NCI-H774 (cell line): ENCODE measurements at places on chromosomes 3 and 15.

GRCh38 chr3:55868347-55868746 lies 381.2 kb upstream of the WNT5A start:
- DNase-seq: no peak

DNA sequence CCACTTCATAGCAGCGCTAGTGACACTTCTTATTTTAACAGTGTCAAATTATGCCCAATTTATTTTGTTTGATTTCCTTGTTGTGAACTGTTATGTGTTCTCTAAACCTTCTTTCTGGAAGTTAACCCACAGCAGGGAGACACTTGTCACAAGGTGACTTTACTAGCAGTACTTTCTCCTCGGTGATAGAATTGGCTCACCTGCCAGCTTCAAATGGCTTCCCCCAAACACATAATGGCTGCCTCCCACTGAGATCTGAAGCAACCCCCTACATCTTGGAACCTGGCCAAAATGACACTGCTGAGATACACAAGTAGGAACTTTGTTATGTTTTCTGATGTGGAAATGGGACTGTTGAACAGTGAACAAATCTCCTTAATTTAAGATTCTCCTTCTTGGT lies 238.8 kb upstream of the DPH6 start:
- peak; percentile 60 for DNase-seq

- no peak for DNase-seq
Observed at GRCh38 chr15:100464256-100464655, 64.5 kb downstream of the CERS3 start.

DNA sequence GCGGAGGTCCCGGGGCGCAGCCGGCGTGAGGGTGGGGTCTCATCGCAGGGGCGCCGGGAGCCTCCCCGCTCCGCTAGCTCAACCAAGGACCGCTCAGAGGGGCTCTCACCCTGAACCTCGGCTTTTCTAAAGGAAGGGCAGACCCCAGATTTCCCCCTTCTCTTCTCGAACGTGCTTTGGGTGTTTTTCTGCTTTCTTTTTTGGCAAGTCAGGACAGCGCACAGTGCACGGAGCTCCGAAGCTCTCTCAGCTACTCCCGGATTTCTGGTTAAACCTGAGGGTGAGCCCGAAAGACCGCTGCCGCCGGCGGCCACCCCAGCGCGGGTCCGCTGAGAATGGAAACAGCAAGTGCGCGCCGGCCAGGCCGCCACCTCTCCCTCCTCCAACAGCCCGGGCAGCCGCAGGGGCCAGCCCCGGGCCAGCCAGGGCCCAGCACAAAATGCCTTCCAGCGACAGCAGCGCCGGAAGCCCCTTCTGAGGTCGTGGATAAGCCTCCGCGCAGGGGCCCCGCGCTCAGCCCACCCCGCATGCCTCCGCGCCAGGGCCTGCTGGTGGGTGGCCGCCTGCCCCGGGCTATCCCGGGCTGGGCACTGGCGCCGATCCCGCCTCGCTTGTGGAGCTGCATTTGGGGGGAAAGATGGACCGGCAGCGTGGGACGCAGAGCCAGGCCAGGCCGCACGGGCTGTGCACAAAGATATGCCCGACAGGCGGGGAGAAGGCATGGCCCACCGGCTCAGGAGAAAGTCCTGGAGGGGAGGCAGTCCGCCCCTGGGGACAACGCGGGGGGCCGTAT lies 8.2 kb upstream of the OCA2 start:
- no peak for DNase-seq

GRCh38 chr3:45786801-45787495 lies 9.4 kb downstream of the SLC6A20 start:
- peak; percentile 44 for DNase-seq

DNA sequence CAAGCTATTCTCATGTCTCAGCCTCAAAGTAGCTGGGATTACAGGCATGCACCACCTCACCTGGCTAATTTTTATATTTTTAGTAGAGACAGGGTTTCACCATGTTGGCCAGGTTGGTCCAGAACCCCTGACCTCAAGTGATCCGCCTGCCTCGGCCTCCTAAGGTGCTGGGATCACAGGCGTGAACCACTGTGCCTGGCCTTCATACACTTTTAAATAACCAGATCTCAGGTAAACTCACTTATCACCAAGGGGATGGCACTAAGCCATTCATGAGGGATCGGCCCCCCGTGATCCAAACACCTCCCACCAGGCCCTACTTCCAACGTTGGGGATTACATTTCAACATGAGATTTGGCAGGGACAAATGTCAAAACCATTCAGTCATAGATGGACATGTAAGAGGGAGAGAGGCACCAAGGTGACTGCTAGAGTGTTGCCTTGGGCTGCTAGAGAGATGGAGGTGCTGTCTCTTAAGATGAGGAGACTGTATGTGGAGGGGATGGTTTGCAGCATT lies 13.3 kb upstream of the DOCK3 start:
- no peak for DNase-seq

- DNase-seq: no peak
Observed at GRCh38 chr3:167095976-167096375, 284.1 kb downstream of the ZBBX start.

GRCh38 chr15:61227269-61227949 lies 1.7 kb downstream of the RORA start:
- no peak for DNase-seq

DNA sequence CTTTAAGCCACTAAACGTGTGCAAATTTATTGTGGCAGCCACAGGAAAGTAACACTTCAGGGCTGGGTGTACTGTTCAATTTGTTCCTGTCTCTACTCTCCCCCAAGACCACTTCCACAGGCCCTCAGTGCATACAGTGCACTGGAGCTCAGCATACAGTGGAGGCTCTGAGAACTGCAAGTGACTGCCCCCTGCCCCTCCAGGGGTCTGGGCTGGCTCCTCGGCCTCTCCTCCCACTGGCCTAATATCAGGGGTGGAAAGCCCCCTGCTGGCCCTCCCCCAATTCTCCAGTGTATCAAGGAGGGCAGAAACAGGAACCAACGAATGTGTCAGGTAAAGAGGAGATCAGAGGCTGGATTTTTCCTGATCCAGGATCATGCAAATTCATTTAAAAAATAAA lies 19.9 kb upstream of the HEG1 start:
- no peak for DNase-seq

DNA sequence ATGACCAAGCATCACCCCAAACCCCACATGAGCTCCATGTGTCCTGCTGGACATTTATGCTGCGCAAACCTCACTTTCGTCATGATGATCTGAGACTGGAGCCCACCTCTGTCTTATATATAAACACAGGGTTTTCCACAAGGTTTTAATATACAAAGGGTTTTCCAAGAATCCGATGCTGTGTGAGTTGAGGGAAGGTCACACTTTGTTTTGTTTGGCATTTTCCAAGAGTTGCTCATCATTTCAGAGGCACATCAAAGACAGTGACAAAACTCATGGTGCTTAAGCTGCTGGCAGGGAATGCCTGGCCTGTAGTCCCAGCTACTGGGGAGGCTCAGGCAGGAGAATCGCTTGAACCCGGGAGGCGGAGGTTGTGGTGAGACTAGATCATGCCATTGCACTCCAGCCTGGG lies 20.0 kb downstream of the EFCC1 start:
- DNase-seq: no peak

GRCh38 chr15:94193906-94194305 lies 37.5 kb upstream of the MCTP2 start:
- DNase-seq: no peak

- no peak for DNase-seq
Observed at GRCh38 chr3:47950453-47951169, 65.6 kb downstream of the MAP4 start.

DNA sequence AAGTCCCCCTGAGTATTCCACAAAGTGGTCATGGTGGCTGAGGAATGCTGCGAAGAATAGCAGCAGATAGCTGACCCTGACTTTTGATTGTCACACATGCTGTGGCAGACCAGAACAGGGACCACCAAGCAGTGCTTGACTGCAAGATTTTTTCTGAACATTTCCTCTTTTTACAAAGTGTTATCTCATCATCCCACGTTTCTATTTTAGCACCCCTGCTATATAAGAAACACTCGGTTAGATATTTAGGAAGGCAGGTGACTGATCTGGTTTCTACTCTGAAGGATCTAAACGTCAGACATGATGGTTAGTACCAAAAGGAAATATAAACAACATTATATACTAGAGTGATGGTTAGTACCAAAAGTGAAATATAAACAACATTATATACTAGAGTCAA lies 9.1 kb downstream of the SLC25A26 start:
- no peak for DNase-seq

- DNase-seq: no peak
Observed at GRCh38 chr3:184884359-184885017, 72.5 kb downstream of the VPS8 start.

- DNase-seq: peak; percentile 80
Observed at GRCh38 chr3:182713743-182714517, 79.4 kb upstream of the ATP11B start.

GRCh38 chr15:67685008-67685599 lies 140.2 kb upstream of the SKOR1 start:
- peak; percentile 8 for DNase-seq

DNA sequence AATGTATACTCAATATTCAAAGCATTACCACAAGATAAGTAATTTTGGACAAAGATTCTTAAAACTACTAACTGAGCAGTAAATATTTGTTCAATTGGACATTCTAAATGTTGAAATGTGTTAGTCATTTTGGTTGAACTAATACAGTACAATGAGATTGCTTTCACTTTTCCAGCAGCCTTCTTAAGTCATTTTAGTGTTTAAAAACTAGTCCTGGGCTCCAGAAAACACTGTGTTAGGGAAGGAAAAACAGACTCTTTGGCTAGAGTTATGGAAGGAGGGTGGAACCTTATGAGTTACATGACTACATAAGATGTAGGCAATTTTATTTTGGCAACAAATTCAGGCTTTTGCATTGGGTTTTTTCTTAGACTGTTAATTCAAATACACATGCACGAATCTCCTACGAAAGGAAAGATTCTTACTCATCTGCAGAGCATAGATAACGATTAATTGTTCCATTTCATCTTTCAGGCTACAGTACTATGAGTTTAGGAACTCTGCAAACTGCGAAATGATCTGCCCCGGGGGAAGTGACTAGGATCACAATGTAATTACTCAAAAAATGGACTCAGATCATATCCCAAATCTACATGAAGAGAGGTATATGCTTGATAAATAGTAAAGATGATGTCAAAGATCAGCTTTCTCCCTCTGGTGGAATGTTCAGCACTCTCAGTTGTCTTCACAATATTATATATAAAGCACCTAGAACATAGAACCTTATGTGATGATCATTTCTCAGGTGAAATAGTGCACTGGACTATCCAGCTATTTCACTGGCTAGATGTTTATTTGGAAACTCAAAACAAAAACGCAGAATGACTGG lies 492.8 kb upstream of the MDFIC2 start:
- DNase-seq: no peak

DNA sequence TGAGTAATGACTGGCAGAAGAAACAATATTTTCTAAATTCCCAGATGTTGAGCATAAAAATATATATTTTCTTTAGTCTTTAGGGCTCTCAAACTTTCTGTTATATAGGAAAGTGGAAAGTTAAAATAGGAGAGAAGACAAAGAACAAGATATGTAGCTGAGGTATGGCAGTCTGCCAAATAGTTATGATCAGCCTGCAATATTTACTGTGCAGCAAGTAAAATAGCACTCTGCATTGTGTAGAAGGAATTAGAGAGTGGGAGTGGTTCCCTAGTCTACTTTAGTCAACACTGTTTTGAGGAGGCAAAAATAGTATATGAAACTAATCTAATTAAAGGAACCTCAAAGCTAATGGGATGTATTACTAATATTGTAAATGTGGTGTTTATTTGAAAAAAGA lies 978.1 kb upstream of the ALCAM start:
- no peak for DNase-seq

DNA sequence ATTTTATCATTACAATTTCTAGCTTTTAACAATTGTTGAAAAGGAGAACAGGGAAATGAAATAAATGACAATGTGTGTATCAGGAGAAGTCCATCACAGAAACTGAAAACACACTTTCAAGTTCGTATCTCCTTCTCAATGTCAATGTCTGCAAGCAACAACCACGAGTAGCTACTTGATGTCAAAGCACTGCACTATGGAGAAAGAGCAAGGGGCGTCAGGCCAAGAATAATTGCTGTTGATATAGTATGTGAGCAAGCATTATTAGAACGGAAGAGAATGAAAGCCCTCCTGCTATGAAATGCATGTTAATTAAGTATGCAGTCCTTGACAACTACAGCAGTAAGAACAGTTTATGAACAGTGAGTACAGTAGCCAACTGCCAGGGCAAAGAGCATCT lies 1250.1 kb downstream of the ZPLD1 start:
- no peak for DNase-seq

- DNase-seq: no peak
Observed at GRCh38 chr3:85780806-85781205, 822.0 kb downstream of the CADM2 start.

DNA sequence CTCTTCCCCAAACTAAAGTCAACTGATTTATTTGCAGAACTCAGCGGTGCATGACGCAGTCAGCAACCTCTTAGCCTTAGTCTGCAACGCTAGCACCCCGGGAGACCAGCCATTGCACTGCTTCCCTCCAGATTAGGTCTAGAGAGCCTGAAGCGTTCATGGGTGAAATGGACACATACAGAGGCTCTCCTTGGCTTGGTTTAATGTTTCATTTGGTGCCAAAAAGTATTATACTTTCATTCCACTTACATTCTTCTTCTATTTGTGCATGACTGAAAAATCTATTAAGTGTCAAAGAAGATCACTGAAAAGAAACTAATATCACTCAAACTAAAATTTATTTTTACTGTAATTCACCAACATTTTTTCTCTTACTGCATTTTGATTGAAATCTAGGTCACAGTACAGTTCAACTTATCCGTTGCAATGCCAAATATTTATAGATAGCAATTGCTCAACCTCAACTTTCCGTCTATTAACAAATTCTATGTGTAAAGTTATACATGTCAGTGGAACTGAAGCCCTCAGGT lies 116.2 kb downstream of the ROBO1 start:
- DNase-seq: peak; percentile 2

- no peak for DNase-seq
Observed at GRCh38 chr3:131702146-131702545, 199.4 kb upstream of the MRPL3 start.

DNA sequence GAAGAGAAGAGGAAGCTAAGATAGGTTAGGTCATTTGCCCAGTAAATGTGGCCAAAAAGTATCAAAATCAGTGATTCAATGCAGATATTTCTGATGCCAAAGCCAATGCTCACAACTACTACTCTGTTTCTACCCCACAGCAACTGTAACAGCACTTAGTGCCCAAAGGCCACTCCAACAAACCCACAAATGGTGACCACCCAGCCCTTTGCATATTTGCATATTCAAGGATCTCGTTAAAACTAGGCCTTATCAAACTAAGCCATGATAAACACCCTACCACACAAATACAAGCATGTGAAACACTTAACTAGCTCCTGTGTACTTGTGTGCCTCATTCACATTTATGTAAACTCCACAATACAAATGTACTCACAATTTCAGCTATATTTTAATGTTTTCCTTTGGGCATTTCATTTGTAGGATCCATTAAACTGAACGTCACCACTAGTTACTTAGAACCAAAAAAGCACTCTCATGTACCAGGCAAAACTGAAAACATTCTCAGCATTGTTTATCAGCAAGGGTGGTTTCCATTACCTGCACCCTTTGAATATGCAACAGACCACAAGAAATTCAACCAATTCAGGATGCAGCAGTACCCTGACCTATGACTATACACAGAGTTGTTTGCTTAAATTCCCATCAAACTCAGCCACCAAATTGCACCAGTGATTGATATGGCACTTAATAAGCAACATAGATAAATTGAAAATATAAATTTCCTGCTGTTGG lies 111.2 kb upstream of the STT3B start:
- no peak for DNase-seq
